ENCODE measurements at places on chromosomes 12 and 14. TPM values are rescaled to one million over a fixed set of nuclear protein-coding genes. Genes with fewer than 3 reads are reported as not detected.

- no peak overlapping the region for H3K4me3 ChIP-seq
- H3K27me3 ChIP-seq: peaks cover 2% of the 10 kb centered on the region
- no peaks in the 10 kb centered on the region for H3K36me3 ChIP-seq
- DNase-seq: no peak
- H3K27ac ChIP-seq: no peak overlapping the region
These were observed 69.0 kb downstream of the SSPN start for GRCh38 chr12:26264215-26264838.

Gene RNASE3
- total RNA-seq: not detected

Gene STON2
- not detected for total RNA-seq

Gene AKAP3
- total RNA-seq: 0.64 TPM

Gene ASB2
- not detected for total RNA-seq

Data from HFFc6 (cell line).